ENCODE measurements at places on chromosomes 16 and 17. TPM values are rescaled to one million over a fixed set of nuclear protein-coding genes. Genes with fewer than 3 reads are reported as not detected.

NETO2 gene
- 5.4 TPM for total RNA-seq

DNA sequence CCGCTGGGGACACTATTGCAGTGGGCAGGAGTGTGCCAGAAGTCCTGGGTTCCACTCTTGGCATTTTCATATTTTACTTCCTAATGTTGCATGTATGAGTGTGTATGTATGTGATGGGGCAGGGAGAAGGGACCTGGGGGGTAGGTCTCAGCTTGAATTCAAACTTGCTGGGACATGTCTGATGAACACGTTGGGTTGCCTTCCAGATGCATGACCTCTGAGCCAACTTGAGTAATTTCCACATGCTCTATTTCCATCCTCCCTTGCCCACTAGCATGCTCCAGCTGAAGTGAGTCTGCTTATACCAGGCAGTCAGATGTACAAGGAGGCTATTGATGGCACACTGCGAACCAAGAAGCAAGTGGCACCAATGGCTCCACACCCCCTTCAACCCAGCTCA lies 32.9 kb upstream of the SRSF1 start:
- H3K4me3 ChIP-seq, result no peak overlapping the region
- no peaks in the 10 kb centered on the region for H3K36me3 ChIP-seq
- H3K27ac ChIP-seq, result no peak overlapping the region
- no peaks in the 10 kb centered on the region for H3K27me3 ChIP-seq

GRCh38 chr17:33523577-33523981 lies 230.5 kb upstream of the ASIC2 start:
- H3K27me3 ChIP-seq, result no peaks in the 10 kb centered on the region
- no peak overlapping the region for H3K27ac ChIP-seq
- no peak for DNase-seq
- H3K36me3 ChIP-seq, result no peaks in the 10 kb centered on the region

- no peak overlapping the region for H3K4me3 ChIP-seq
- peak overlapping the region; percentile 53 for H3K27ac ChIP-seq
- no peak for DNase-seq
- H3K36me3 ChIP-seq, result peaks cover 32% of the 10 kb centered on the region
Measured at GRCh38 chr17:2062571-2063183, 7.8 kb downstream of the HIC1 start.

DNA sequence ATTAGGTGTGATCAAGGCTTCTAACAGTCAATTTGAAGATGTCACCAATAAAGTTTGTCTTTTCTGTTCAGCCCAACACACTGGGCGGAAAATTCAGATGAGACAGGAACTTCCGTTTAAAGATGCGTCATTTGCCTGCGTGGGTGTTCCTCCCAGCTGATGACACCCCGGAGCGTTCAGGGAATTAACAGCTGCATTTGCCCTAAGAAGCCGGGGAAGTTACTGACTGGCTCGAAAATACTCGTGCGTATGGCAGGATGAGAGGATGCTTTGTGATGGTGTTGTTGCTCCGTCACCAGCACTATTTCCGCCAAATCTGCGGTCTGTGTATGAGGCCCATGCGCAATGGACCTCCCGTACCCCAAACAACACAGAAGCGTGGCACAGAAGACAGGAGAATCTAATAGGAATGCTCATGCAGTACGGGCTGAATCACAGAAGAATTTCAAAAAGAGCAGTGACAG lies 11.9 kb upstream of the PVALEF start:
- no peak overlapping the region for H3K4me3 ChIP-seq
- H3K27me3 ChIP-seq, result no peaks in the 10 kb centered on the region
- no peak overlapping the region for H3K27ac ChIP-seq
- H3K36me3 ChIP-seq, result no peaks in the 10 kb centered on the region

DNA sequence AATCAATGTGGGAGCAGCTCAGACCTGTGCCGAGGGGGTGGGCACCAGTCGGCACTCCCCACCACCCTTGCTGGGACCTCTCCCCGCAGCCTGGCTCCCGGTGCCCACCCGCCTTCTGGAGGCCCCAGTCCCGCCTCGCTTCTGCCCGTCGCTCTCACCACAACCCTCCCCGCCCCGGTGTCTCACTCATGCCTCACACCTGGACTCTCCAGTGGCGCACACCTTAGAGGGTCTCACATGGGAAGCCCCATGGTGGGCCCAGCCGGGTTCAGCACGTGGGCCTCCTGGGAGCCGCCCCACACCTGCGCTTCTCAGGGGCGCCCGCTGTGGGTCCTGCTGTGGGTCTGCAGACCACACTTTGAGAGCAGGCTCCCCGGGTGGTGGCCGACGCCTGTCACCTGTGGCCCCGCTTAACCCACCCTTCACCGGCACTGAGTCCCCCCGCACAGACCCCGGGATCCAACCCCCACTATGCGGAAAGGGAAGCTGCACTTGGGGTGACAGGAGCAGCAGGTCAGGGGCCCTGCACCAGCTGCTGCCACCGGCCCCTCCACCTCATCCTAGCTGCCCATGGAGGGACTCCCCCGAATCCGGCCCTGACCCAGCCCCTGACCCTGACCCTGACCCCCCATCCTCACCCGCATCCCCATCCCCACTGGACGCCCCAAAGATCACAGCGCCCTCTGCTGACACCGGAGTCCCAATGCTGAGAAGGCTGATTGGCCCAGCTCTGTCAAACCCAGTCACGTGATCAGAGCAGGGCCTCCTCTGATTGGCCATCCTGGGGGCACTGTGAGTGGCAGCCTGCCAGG lies 27.4 kb upstream of the SLC38A10 start:
- no peaks in the 10 kb centered on the region for H3K27me3 ChIP-seq
- no peak overlapping the region for H3K27ac ChIP-seq
- H3K4me3 ChIP-seq, result no peak overlapping the region
- DNase-seq, result peak; percentile 26

DNA sequence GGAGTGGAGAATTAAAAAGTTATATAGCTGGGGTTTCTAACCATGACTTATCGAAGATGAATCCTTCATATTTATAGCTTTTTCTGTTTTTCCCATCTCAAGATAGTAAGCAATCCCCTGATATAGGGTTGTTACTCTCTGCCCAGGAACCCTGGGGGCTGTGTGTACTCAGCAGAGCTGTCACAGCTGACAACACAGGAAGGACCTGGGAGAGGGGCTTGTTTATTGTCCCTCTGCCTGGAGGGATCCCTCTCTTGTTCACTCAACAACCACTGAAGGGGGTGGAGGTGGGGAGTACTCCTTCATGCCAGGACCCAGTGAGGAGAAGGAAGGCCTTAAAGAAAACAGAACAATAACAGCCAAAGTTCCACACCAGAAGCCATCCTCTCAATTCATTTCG lies 19.8 kb downstream of the ASIC2 start:
- H3K27me3 ChIP-seq, result no peaks in the 10 kb centered on the region
- no peak overlapping the region for H3K4me3 ChIP-seq
- DNase-seq, result no peak
- H3K4me1 ChIP-seq, result no peaks in the 10 kb centered on the region
- H3K27ac ChIP-seq, result no peak overlapping the region

DNA sequence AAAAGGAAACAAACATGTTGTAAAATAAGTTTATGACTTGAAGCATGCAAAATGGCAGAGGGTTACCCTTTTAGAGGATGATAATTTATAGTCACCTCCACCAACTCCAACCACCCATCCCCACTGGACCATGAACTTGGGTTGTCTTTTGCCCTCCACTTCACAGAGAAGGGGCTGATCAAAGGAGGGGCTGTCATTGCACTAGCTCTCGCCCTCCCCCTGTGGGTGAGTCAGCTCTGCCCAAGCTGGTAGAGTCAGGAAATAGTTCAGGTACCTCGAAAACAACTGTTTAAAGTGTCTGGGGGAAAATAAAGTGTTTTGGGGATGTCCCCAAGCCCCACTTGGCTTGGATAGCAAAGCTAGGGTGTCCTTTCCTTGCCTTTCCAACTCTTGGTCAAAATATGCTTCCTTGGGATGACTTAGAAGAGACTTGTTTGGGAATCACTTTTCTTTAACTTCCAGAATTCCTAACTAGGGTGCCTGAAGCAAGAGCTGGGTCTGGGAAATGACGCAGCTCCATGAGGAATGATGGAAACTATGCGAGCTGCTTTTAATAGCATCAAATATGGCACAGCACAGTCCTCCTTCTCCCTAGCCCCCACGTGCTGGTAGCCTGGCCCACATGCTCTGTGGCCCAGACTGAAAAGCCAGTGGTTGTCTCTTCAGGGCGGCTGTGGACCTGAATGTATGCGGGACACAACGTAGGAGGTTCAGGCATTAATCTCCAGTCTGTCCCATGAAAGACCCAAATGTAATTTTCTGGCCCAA lies 40.7 kb downstream of the TBX4 start:
- H3K27ac ChIP-seq, result no peak overlapping the region
- no peaks in the 10 kb centered on the region for H3K27me3 ChIP-seq
- no peaks in the 10 kb centered on the region for H3K36me3 ChIP-seq
- H3K4me1 ChIP-seq, result no peaks in the 10 kb centered on the region

TMUB2 gene
- 30.6 TPM for total RNA-seq

GPR139 gene
- total RNA-seq, result not detected

DNA sequence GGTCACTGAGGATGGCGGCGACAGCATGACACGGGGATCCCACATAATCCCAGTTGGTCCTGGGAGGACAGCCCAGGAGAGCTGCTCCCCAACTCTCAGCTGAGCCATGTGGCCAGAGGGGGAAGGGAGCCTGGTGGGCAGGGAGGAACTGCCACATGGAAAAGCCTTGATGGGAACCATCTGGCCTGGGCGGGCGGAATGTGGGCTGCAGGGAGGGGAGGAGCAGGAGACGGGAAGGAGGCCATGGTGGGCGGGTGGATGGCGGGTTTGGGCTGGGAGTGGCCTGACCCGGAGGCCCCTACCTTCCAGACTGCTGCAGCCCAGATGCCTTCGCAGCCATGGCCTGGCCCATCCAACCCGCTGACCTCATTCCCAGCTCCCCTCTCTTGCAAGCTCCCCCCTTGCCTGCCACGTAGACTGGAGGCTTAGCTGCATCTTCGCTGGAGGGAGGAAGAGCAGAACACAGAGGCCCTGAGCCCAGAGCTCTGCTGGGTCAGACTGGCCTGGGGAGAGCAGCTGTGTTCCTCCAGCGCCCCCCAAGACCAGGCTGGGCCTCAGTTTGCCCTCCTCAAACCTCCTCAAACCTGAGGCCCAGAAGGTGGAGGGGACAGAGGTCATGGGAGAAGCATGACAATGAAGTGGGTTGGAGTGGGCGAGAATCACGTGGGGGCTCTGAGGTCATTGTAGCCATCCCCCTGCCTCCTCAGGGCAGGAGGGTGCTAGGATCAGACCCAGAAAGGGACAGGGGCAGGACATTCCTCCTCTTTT lies 8.2 kb upstream of the COL1A1 start:
- no peak overlapping the region for H3K4me3 ChIP-seq
- H3K4me1 ChIP-seq, result peaks cover 22% of the 10 kb centered on the region
- DNase-seq, result peak; percentile 23
- H3K36me3 ChIP-seq, result no peaks in the 10 kb centered on the region

DNA sequence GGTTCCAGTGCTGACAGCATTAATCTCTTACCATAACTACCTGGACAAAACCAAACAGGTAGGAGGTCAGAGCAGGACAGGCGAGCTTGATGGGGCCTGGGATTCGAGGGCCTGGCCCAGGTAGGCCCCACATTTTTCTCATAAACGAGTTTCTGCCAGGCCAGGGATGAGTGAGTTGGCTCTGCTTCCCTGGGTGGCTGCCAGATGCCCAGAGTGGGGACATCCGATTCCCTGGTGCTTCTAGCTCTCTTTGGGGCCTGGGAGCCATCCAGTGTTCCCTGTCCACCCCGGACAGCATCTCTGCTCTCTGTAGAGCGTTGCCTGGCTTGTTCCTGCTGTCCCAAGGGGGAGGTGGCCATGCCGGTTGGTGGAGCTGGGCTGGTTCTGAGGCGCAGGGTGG lies 25.1 kb downstream of the TSC2 start:
- H3K4me1 ChIP-seq, result peaks cover 21% of the 10 kb centered on the region

GRCh38 chr16:86664522-86665318 lies 86.4 kb downstream of the FOXL1 start:
- no peaks in the 10 kb centered on the region for H3K27me3 ChIP-seq
- H3K4me1 ChIP-seq, result peaks cover 15% of the 10 kb centered on the region
- DNase-seq, result no peak

ACOX1 gene
- total RNA-seq, result 59.6 TPM

TEKT5 gene
- total RNA-seq, result not detected

GRCh38 chr17:81333616-81334368 lies 38.7 kb upstream of the SLC38A10 start:
- H3K4me1 ChIP-seq, result peaks cover 15% of the 10 kb centered on the region
- H3K4me3 ChIP-seq, result no peak overlapping the region
- H3K27me3 ChIP-seq, result no peaks in the 10 kb centered on the region
- no peaks in the 10 kb centered on the region for H3K36me3 ChIP-seq
- no peak for DNase-seq

DNA sequence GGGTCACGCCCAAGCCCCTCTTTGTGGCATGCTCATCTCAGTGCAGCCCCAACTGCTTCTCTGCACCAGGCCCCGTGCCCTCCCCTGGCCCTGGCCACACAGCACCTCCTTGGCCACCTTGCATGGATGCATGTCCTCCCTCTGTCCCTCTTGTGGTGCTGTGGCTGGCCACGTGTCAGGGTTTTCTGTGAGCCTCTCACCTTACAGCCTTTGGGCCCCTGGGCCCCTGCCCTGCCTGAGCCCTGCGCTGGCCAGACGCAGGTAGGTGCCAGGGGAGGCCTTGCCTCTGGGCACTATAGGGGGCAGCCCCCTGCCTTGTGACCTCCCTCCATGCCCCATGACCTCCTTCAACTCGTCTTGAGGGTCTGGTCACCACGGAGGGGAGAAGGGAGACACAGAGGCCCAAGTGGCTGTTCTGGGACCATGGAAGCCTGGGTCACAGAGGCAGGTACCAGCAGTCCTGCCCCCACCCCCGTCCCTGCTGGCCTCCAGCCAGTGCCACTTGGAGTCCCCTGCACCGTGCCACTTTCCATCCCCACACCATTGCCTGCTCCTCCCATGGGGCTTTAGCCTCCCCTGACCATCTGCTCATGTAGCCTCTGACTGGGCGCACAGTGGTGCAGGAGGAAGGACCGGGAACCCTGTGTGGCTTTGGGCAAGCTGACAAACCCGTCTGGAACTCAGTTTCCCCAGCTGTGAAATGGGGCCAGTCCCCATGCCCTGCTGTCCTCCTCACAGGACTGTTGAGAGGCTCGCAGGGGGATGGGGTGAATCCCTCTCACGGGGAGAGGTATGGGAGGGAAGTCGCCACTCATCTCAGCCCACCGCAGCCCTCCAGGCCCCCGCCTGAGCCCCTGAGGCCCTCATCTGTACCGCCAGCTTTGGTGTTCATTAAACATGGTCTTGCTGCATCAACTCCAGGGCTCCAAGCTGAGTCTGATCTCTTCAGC lies 11.5 kb upstream of the ATP6V0C start:
- no peaks in the 10 kb centered on the region for H3K27me3 ChIP-seq
- H3K4me3 ChIP-seq, result no peak overlapping the region
- peak overlapping the region; percentile 31 for H3K27ac ChIP-seq

GRCh38 chr16:30775131-30775391 lies 11.9 kb downstream of the ZNF629 start:
- no peaks in the 10 kb centered on the region for H3K27me3 ChIP-seq
- peaks cover 36% of the 10 kb centered on the region for H3K36me3 ChIP-seq
- peak overlapping the region; percentile 78 for H3K27ac ChIP-seq
- peak overlapping the region; percentile 73 for H3K4me3 ChIP-seq
- DNase-seq, result no peak

GRCh38 chr17:56144223-56144622 lies 9.1 kb upstream of the ANKFN1 start:
- H3K27ac ChIP-seq, result no peak overlapping the region
- no peaks in the 10 kb centered on the region for H3K36me3 ChIP-seq
- no peaks in the 10 kb centered on the region for H3K4me1 ChIP-seq
- no peaks in the 10 kb centered on the region for H3K27me3 ChIP-seq
- no peak for DNase-seq

SLX1A gene
- 54.3 TPM for total RNA-seq

- no peaks in the 10 kb centered on the region for H3K27me3 ChIP-seq
- no peaks in the 10 kb centered on the region for H3K36me3 ChIP-seq
- no peak overlapping the region for H3K27ac ChIP-seq
- H3K4me1 ChIP-seq, result no peaks in the 10 kb centered on the region
- no peak for DNase-seq
Measured at GRCh38 chr17:20961586-20961985, 81.2 kb downstream of the USP22 start.
